ENCODE measurements at places on chromosomes 3 and 15. TPM values are rescaled to one million over a fixed set of nuclear protein-coding genes. Genes with fewer than 3 reads are reported as not detected.

Gene CCR3
- not detected for total RNA-seq

Gene FBXO40
- total RNA-seq: not detected

Gene LIPC
- total RNA-seq: 1.1 TPM

Gene PAQR5
- not detected for total RNA-seq

Gene CLDND1
- total RNA-seq: 233 TPM

Gene ZNF80
- total RNA-seq: 1.6 TPM

Gene CCR9
- 1.5 TPM for total RNA-seq

Gene FGF12
- not detected for total RNA-seq

Gene KBTBD13
- total RNA-seq: not detected

Gene PLA2G4D
- total RNA-seq: not detected

Gene ZNF774
- 1.1 TPM for total RNA-seq

Gene GNAT1
- total RNA-seq: not detected

Gene TERB2
- not detected for total RNA-seq

All from activated CD8-positive, alpha-beta memory T cell treated with anti-CD3 and anti-CD28 coated beads for 36 hours (primary cell).